Activated naive CD8-positive, alpha-beta T cell treated with anti-CD3 and anti-CD28 coated beads, Interleukin-2, amount 50 U/mL, for 24 hours (primary cell): ENCODE measurements at places on chromosomes 16 and 17.

- no peak for DNase-seq
Observed at GRCh38 chr17:52276381-52277008, 118.0 kb upstream of the CA10 start.

DNA sequence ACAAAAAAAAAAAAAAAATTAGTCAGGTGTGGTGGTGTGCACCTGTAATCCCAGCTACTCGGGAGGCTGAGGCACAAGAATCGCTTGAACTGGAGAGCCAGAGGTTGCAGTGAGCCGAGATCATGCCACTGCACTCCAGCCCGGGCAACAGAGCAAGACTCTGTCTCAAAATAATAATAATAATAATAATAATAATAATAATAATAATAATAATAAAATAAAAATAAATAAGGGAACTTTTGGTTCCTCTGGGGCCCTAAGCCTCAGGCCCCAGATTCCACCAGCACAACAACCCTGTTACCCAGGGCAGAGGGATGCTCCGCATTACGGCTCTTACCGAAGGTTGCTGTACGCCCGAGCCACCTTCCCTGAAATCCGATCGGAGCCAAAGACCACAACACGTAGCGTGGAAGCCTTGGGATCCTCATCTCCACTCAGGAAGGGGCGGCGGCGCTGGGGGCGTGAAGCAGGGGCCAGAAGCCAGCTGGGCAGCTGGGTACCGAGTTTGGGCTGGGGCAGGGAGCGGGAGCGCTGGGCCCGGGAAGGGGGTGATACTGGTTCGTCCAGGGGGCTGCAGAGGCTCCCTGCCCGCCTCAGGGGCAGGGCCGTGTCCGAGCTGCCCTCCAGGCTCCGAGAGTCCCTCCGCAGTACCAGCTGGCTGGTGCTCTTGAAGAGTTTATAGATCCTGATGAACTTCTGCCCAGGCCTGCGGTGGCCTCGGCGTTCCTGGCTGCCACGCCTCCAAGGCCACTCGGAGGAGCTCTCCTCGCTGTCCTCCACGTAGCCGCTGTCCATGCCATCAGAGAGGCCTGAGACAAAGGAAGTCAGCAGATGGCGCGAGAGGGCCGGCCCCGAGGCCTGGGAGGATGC is 20.6 kb upstream of the PIK3R6 start:
- no peak for DNase-seq

DNA sequence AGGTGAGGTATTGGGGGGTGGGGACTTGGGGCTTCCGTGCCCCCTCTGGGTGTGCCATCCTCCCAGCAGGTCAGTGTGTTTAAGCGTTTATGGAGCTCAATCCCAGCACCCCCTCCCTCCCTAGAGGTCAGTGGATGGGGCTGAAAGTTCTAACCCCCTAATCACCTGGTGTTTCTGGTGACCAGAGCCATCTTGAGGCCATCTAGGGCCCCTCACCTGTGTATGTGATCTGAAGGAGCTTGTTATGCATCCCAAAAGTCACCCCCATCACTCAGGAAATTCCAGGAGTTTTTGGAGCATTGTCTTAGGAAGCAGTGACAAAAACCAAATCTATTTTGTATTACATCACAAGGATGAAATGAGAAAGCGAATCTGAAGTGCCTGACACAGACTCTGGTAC is 67.8 kb upstream of the NOL11 start:
- no peak for DNase-seq

- no peak for DNase-seq
Observed at GRCh38 chr17:1752425-1753262, 9.2 kb upstream of the SERPINF1 start.

GRCh38 chr17:9003355-9004131 is 17.8 kb upstream of the NTN1 start:
- no peak for DNase-seq

- no peak for DNase-seq
Observed at GRCh38 chr17:59396134-59396826, 64.8 kb downstream of the YPEL2 start.

- no peak for DNase-seq
Observed at GRCh38 chr16:58054289-58054688, 28.7 kb downstream of the MMP15 start.
